ENCODE measurements at places on chromosomes 3 and 15.

GRCh38 chr15:29066310-29066709, 180.5 kb downstream of the APBA2 start:
- DNase-seq = peak; percentile 58

- DNase-seq = no peak
These were observed 13.4 kb downstream of the EID1 start for GRCh38 chr15:48891232-48891765.

DNA sequence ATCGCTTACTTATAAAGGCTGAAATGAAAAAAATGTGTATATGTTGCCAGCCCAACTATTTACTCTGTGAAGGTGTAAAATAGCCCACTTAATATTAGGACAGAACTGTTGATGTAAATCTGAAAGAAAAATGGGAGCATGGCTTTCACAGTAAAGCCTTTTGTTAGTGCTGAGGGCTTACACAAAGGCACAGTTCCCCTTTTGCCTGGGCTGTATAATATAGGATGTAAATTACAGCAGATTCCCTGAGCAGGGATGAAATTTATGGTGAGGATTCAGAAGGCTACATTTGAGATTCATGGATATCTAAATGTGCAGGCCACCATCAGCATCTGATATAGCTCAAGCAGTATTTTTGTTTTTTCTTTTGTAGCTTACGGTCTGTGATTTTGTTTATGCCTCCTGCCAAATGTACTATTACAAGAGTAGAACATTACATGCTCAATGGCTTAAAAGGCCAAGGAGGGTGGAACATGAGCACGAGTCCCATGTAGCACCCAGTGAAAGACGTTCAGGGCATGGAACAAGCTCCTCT, 109.1 kb upstream of the ATP10A start:
- no peak for DNase-seq

- no peak for DNase-seq
These were observed 298.4 kb downstream of the KCNH8 start for GRCh38 chr3:19446687-19447086.

DNA sequence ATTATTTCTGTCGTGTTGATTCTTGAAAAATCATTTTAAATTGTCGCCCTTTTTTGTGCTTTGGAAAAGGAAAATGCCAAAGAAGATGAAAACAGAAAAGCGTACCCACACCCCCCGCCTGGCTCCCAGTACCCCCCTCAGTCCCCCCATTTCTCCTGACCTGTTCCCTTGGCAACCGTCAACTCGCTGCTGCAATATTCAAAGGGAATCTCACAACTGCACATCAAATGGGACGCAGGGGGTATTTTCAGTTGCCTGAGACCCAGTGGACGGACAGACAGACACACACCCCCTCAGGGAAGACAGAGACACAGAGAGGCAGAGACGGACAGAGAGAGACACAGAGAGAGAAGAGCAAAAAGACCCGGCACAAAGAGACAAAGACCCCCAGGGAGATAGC, 83.5 kb upstream of the PRR20G start:
- DNase-seq = no peak

- DNase-seq = peak; percentile 73
These were observed 723.9 kb upstream of the ZNF385D start for GRCh38 chr3:22474706-22475445.
